ENCODE measurements at places on chromosomes 12 and 14. TPM values are rescaled to one million over a fixed set of nuclear protein-coding genes. Genes with fewer than 3 reads are reported as not detected.

DNA sequence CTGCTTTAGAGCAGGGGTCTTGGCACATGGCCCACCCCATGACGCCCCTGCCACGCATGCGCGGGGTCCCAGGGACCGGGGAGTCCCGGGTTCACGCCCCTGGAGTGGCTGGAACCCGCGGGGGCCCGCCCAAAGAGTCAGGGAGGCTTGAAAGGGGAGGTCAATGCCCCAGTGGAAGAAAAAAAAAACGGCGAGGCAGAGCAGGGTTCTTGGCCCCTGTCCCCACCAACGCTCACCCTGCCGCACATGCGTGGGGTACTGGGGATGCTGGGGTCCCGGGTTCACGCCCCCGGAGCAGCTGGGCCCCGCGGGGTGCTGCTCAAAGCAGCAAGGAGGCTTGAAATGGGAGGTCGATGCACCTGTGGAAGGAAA, 319.1 kb downstream of the ALG10 start:
- DNase-seq: no peak

The KRT82 gene
- total RNA-seq: not detected

GRCh38 chr12:84186433-84186832, 726.2 kb downstream of the SLC6A15 start:
- no peak for DNase-seq

DNA sequence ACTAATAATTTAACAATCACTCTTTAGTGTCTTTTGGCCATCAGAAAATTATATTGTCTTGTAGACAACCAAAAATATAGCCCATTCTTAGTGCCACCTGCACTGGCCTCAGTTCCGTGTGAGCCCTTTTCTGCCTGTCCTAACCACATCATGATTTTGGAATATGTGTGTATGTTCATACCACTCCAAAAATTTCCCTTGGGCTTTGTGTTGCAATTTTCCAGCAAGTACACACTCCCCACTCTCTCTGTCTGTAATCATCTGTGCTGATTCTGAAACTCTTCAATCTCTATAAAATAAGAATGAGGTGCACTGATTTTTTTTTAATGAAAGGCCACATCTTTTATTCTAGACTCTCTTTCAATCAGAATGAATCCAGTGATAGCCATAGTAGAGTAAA, 196.0 kb downstream of the PIK3C2G start:
- no peak for DNase-seq

- no peak for DNase-seq
Measured at GRCh38 chr14:47959740-47960139, 284.3 kb upstream of the MDGA2 start.

Measured in mucosa of gallbladder (tissue), 1 donor.